Heart right ventricle (tissue), 16 donors: ENCODE measurements at places on chromosomes 5 and 9. TPM values are rescaled to one million over a fixed set of nuclear protein-coding genes. Genes with fewer than 3 reads are reported as not detected.
A peak's percentile ranks its signal among the peaks of the same experiment; 100 is the strongest.

DNA sequence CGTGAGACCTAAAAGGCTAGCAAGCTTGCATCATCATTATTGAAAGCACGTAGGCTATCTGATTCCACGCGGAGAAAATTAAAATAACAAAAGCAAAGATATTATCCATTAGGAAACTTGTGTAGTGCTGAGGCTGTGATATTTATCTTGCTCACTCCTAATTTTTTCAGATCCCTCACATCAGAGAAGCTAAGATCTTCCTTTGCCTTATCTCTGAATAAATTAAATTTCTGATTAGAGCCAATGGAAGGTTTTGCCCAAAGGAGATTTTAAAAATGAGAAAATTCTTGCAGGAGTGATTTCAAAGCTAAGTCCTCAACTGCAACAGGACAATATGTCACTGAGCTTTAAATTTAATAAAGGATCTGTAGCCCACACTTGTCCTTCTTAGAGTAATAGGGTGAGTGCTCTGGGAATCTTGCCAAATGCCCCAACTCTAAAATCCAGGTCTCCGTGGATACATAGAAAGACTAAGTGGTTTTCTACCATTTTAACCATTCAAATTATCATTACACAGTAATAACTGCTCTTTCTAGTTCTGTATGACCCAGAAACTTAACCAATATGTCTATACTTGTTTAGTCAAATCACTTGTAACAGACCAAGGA is 295.0 kb downstream of the CAAP1 start:
- no peak overlapping the region for H3K27ac ChIP-seq
- no peaks in the 10 kb centered on the region for H3K36me3 ChIP-seq
- no peak for DNase-seq
- no peaks in the 10 kb centered on the region for H3K27me3 ChIP-seq
- H3K4me1 ChIP-seq, result no peaks in the 10 kb centered on the region

DNA sequence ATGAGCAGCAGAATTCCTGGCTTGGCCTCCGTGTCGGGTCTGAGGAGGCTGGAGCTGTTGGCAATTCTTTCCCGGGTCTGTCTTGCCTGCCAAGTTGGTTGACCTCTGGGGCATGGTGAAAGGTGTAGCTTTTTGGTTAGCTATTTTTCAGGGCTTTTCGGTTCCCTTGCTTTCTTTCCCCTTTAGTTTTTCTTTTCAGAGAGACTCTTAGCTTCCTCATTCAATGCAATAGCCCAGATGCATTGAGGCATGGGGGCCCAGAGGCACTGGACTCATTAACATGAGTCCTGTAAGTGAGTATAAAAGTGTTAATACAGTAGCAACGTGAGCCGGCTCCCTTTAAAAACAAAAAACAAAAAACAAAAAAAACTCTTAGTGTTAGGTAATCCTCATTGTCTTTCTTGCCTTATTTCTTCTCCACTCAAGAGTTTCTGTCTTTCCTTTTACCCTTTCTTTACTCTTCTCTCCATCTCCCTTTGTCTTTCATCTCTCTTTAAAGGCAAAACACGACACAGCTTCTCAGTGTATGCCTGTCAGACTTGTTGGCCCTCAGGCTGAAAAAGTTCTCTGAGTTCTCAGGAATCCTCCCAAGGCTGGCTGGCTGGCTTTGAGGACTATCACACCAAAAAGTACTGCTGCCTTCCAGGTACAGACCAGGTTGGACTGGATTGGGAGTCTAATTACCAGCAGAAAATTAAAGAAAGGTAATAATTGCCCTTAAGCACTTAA is 289.9 kb upstream of the TUT7 start:
- no peak for DNase-seq
- H3K27me3 ChIP-seq, result no peaks in the 10 kb centered on the region
- no peak overlapping the region for H3K27ac ChIP-seq
- no peaks in the 10 kb centered on the region for H3K36me3 ChIP-seq
- no peaks in the 10 kb centered on the region for H3K4me1 ChIP-seq

DNA sequence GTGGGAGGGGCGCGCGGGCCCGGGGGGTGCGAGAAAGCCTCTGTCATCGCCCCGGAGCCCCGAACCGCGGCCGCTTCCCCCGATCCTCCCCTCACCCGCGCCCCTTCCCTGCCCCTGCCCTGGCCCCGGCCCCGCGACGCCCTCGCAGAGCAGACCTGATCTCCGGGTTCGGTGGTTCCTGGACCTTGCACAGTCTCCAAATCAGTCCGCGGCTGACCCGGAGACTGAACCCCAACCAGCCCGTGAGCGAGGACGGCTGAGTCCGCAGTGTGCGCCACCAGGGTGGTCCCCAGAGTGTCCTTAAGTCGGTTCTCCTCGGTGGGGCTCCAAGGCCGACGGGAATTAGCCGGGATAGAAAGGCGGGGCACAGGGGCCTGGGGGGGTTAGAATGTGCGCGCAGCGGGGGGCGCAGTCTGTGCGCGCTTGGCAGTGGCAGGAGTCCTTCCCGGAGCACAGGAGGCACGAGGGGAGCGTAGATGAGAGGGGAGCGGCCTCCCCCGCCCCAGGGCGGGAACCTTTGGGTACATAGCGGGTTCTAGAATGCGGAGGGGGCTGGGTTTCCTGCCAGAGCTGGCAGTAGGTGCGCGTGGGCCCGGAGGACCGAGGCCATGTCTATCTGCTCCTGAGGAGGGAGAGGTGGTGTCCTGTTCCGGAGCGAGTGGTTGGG is 779 bp downstream of the PKN3 start:
- peak overlapping the region; percentile 88 for H3K27ac ChIP-seq
- no peaks in the 10 kb centered on the region for H3K27me3 ChIP-seq

DNA sequence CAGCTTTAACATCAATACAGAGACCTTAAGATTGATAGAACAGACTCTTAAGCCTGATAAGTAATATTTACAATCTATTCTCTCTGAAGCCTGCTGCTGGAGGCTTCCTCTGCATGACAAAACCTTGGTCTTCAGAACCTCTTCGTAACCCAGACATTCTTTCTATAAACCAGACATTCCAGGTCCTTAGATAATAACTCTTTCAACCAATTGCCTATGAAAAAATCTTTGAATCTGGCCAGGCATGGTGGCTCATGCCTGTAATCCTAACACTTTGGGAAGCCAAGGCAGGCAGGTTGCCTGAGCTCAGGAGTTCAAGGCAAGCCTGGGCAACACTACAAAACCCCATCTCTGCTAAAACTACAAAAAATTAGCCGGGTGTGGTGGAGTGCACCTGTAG is 327.8 kb downstream of the ENC1 start:
- DNase-seq, result no peak
- H3K27ac ChIP-seq, result no peak overlapping the region
- H3K27me3 ChIP-seq, result no peaks in the 10 kb centered on the region
- H3K36me3 ChIP-seq, result no peaks in the 10 kb centered on the region
- no peak overlapping the region for H3K4me3 ChIP-seq

Gene LCN10
- 1.5 TPM for total RNA-seq
